Memory B cell (primary cell): ENCODE measurements at places on chromosomes 6 and 20.
A peak's percentile ranks its signal among the peaks of the same experiment; 100 is the strongest.

- DNase-seq, result no peak
Observed at GRCh38 chr20:12947691-12948090, 61.1 kb upstream of the SPTLC3 start.

DNA sequence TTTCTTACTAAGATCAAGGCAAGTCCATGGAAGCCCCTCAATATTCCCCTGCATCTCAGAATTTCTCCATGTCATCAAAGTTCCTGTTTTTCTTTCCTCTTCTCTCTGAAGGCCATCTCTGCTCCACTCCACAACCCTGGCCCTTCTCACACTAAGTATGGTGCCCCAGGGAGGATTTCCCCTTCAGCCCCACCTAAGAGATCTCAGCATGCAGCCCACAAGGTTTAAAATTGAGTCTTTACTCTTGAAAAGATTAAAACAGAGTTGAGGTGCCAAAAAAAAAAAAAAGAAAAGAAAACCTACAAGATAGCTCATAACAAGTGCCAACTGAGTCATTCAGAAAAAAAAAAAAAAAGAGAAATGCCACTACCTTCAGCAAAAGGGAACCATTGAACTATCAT lies 36.5 kb upstream of the TNFAIP3 start:
- DNase-seq, result no peak

DNA sequence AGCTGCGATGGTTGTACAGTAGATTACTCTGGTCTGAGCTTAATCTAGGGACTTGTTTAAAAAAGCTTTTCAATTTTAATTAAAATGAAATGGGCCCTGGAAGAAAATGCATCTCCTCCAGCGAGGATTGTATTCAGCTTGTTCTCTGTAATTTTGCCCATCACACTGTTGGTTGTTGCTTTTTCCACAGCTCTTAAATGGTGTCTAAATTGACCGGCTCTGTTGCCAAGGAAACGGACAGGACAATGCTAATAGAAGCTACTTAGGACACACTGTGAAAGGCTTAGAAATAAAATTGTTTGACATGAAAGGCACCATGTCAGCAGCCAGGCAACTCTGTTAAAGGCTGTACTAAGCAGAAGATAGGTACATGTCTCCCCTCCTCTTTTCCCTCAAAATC lies 116.7 kb upstream of the NRSN1 start:
- DNase-seq, result no peak

- DNase-seq, result no peak
Observed at GRCh38 chr20:19284400-19285178, 72.1 kb downstream of the SLC24A3 start.

- no peak for DNase-seq
Observed at GRCh38 chr6:95232446-95232845, 344.9 kb upstream of the MANEA start.

GRCh38 chr20:44609516-44610312 lies 27.3 kb downstream of the PKIG start:
- peak; percentile 84 for DNase-seq

- DNase-seq, result no peak
Observed at GRCh38 chr20:44115762-44116644, 71.0 kb downstream of the JPH2 start.

- no peak for DNase-seq
Observed at GRCh38 chr6:22926790-22927354, 357.5 kb downstream of the HDGFL1 start.

- DNase-seq, result no peak
Observed at GRCh38 chr6:86128130-86128814, 485.6 kb upstream of the SYNCRIP start.

GRCh38 chr6:135867332-135867731 lies 15.8 kb downstream of the PDE7B start:
- DNase-seq, result no peak

- DNase-seq, result no peak
Observed at GRCh38 chr6:8182902-8183665, 80.7 kb upstream of the EEF1E1 start.

- no peak for DNase-seq
Observed at GRCh38 chr6:6750594-6751265, 162.2 kb downstream of the LY86 start.

DNA sequence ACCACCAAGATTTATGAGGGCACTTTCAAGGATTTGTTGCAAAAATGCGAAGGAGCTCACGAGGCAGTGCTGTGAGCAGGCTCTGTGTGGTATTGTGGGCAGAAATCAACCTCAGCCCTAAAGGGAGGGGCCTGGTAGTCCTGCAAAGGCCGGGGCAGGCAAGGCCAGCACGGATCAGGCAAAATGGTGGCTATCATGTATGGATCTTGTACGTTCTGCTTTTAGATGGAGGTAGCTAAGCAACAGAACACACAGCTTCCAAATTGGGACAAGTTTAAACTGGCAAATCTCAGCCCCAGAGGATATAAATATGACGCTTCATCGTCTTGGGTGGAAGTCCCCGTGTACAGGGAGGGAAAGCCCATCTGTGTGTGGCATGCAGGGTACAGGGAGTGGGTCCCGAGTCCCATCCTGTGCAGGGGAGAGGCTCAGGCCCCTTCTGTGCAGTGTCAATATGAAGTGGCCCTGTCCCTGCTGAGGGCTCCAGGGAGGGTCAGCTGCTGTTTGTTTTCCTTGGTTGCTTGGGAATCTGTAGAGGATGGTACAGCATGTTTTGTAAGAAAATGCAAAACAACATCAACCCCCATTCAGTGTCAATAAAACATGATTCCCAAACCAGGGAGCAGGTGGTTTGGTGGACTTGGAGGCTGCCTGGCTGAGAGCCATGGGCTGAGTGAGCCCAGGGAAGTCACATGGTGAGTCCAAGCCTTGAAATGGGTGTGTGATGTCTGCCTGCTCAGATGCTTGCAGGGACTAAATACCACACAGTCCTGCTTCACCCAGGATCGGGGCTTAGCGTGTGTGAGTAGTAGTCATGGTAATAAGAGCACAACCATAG lies 113.0 kb downstream of the SYCP2 start:
- no peak for DNase-seq

DNA sequence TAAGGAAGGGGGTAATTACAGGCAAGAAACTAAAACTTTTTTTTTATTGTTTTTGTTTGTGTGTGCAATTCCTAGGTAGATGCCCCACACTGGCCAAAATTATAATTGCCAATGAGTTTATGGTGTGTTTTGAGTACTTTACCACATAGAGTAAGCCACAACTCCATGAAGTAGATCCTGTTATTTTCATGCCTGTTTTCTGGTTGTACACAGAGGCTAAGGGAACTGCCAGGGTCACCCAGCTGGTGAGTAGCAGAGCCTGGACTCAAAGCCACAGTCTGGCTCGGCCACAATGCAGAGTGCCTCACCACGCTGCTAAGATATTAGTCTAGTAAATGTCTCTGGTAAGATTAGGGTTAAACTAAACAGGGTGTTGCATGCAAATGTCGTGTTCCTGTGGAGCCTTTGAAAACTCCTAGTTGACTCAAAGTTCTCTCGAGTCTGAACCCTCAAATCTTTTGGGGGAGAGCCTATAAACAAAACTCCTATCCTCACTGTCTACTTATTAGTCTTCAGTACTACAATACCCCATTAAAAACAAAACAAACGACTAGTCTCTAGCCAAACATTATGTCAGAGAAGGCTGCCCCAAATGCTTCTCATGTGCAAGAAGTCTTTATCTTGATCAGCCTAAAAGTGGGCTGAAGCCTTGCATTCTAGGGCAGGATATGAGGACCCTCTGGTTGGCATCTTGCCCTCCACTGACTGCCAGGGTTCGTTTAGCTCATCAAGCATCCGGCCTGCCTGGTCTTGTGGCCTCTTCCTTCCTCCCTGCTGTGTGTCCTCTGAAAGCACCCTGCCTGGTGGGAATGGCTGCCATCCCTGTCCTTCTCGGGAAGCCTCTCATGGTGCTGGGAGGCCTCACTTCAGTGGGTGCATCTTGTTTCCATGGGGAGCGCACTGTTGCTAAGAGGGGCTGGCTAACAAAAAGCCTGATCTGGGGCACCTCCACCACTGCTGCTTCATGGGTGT lies 4.2 kb downstream of the DUSP22 start:
- no peak for DNase-seq

DNA sequence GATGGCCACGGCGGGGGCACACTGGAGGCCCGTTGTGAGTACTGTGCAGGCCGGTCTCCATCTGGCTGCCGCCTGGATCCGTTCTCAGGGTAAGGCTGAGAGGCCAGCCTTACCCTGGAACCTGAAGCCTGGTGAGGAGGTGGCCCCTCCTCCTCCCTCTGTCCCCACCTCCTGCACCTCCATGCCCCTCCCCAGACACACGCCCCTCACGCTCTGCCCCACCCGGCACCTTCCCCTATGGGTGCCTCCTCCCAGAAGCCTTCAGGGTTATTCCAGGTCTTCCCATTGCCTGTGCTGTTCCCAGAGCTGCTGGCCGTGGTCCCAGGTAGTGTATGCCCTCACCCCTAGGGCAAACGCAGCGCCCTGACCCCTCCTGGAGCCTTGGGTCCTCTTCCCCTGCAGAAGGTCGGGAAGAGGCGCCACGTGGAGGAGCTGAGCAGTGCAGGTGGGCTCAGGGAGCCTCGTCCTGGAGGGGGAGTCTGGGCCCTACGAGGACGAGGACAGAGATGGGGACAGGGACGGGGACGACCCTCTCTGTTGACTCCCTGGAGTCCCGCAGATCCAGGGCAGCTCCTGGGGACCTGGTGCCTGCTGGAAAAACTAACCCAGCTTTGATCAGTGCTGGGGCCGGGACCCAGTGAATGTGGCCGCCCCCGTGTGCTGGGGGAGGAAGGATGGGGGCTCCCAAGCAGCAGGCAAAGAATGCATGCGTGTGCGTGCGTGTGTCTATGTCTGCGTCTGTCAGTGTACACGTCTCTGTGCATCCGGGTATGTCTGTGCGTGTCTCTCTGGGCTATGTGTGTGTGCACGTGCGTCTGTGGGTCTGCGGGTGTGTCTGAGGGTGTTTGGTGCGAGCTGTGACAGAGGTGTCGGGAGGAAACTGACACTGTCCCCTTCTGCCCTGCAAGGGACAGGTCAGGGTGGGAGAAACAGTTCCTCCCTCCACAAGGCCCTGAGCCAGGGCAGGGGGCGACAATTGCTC lies 8.2 kb upstream of the HRH3 start:
- no peak for DNase-seq

GRCh38 chr6:136921381-136921935 lies 643 bp upstream of the SLC35D3 start:
- DNase-seq, result no peak

GRCh38 chr6:166439366-166440091 lies 56.8 kb upstream of the MPC1 start:
- no peak for DNase-seq

- DNase-seq, result no peak
Observed at GRCh38 chr20:48348022-48348421, 479.8 kb downstream of the PREX1 start.

GRCh38 chr20:16491294-16491905 lies 81.8 kb downstream of the KIF16B start:
- no peak for DNase-seq

- no peak for DNase-seq
Observed at GRCh38 chr6:115456848-115457247, 603.8 kb downstream of the FRK start.

- no peak for DNase-seq
Observed at GRCh38 chr6:89966913-89967312, 72.6 kb downstream of the GJA10 start.

DNA sequence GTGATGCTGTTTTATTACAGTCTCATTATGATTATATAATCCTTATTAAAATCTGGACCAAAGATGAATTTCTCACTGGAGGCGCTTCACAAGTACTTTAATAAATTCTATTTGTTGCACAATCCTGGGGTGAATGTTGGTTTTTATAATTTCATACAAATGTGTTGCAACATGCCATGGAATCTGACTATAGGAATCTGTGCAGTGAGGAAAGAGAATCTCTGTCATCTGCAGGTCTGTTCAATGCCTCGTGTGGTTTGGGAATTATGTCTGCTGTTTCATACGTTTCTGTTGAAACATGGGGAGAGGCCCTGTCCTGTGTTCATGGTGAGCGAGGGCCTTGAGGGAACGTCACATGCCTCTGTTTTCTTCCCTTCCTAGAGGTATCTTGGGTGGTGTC lies 277.3 kb downstream of the CDH4 start:
- DNase-seq, result no peak

DNA sequence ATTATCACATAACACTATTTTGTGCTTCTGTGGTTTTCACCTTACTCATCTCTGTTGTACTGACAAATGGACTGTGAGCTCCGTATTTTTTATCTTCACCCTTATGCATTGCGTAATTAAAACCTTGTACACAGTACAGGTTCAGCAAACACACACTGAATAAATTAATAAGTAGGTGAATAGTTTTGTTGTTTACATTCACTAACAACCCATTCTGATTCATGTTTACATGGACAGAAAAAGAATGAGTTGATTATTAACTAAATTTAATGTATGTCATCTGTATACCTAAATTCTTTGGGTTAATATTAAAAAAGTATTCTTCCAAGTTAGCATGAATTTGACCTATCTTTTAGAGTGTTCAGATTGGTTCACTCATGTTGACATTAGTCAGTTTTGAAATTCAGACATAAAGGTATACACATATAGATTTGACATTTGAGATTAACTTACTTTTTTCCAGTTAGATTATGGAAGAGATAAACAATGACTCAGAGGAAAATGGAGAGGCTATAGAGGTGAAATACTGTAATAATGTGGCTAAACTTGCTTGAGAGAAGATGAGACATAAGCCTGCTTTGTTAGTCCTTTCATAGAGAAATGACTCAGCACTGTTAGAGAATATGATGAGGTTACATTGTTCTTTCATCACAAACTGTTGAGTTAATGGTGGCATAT lies 541.7 kb upstream of the FLRT3 start:
- DNase-seq, result no peak

- DNase-seq, result no peak
Observed at GRCh38 chr6:16519265-16520242, 241.7 kb downstream of the ATXN1 start.

DNA sequence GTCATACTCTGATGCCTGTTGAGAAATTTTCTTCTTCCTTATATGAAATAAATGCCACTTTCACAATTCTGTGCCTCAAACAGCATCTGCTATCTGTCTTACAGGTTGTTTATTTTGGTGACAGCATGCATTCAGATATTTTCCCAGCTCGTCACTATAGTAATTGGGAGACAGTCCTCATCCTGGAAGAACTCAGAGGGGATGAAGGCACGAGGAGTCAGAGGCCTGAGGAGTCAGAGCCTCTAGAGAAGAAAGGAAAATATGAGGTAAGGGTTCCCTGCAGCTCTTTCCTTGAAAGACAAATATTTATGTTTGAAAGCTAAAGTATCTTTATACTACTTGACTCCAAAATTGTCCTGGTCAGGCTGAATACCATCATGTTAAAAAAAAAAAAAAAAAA lies 15.8 kb downstream of the TSPYL4 start:
- DNase-seq, result no peak

DNA sequence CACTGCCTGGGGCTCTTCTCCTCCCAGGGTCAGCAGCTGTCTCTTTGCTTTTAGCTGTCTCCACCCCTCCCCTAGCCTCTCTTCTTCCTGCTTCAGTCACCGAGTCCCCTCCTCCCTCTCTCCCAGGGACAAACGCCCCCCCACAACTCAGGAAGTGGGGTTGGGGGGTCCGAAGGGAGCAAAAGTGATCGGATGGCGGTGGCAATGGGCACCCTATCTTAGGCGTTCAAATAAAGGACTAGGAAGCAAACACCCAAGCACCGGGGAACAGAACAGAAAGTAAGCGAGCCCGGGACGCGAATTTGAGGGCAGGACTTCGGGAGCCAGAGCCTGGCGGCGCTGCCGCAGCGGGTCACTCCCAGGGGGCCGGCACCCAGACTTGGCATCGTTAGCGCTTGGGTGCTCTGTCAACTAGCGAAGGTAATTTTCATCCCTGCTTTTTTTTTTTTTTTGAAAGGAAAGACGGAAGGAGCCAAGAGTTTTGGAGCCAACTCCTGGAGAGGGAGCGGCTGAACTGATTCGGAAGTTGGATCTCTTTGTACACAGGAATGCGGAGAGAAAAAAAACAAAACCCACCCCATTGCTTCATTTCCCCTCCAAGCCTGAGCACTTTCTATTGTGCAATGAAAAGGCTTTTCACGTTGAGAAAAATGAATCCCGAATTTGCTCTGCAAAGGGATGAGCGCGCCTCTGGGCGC lies 815 bp upstream of the ITPR3 start:
- DNase-seq, result no peak
